ENCODE measurements at places on chromosomes 11 and 22.

- DNase-seq = no peak
Observed at GRCh38 chr22:46389081-46389480, 53.6 kb downstream of the TRMU start.

DNA sequence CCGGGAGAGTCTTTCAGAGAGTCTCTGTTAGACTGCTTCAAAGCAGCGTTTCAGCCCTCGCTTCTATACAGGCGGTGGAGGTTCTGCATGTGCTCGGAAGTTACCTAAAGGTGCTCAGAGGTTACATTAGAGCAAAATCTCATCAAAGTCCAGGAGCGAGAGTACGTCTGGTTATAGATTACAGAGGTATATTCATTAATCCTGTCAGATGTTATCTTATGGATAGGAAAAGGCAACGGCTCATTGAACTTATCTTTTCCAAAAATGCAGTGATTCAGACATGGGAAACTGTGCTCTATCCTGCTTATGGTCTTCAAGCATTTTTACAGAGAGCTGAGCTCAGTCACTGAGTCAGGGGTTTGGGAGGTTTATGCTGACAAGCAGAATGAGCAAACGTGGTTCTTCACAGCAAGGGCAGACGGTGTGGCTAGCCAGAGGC is 9.1 kb upstream of the ZBED5 start:
- no peak for DNase-seq

DNA sequence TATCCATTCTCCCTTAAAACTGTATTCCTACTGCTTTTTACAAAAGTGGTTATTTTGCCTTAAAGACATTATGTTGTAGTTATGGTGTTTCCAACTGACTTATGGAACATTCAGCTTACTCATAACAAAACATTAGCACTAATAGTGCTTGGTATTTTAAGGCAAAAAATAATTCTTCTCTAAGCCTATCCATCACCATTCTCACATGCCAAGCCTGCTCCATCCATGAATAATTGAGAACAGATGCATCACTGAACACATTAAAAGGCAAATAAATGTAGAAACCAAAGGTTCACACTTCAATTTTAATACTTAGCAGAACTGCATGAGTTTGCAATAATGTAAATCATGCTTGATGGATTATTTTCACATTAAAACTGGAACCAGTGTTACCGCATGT is 42.3 kb upstream of the DDI1 start:
- no peak for DNase-seq

DNA sequence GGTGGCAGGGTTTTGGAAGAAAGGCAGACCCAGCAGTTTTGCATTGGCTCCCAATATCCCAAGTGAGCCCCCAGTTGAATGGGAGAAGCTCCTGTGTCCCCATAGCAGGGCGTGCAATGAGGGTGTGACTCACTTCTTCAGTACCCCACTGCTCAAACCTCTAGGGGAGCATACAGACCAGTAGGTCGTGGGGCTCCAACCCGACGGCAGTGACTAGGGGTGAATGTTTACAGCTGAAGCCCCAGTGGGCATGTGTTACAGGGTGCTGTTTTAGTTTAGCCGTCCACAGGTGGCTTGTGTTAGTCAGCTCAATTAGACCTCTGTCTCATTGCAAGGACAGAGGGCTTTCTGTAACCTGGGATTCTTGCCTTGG is 564.5 kb upstream of the CNTN5 start:
- DNase-seq = no peak

- DNase-seq = peak; percentile 26
Observed at GRCh38 chr11:70111269-70112016, 33.3 kb downstream of the ANO1 start.

GRCh38 chr11:30917859-30918478 is 331.8 kb upstream of the MPPED2 start:
- DNase-seq = no peak

DNA sequence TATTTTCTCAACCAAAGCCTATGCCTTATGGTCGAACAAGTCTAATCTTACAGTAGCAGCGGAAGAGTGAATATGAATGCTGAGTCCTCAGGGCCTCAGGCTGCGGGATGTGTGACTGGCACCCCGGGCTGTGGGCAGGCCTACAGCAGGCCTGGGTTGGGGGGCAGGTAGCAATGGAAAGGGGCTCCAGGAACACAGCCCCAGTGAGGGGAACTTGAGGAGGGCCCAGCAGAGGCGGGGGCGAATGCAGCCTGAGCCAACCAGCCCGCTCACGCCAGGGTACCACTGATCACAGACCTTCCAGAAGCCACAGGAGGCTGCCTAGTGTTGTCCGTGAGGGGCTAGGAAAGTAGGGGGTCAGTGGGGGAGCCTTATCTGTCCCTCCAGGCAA is 11.3 kb upstream of the CD5 start:
- DNase-seq = no peak

DNA sequence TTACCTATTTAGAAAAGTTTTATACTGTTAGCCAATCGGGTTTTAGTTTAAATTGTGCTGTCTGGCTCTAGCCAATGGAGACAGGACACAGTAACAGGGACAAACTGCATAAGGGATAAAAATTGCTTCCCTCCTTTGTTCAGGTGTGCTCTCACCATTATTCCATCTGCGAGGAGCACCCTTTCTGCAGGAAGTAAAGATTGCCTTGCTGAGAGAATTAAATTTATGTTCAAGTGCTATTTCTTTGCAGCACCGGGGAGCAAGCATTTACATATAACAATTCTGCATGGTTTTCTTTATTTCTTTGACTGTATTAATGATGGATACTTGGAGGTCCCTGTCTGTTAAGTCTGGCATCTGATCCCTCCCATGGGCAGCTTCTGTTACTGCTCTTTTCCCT is 80.5 kb downstream of the BRD1 start:
- DNase-seq = no peak

GRCh38 chr11:65912845-65913244 is 6.0 kb downstream of the C11orf68 start:
- no peak for DNase-seq

DNA sequence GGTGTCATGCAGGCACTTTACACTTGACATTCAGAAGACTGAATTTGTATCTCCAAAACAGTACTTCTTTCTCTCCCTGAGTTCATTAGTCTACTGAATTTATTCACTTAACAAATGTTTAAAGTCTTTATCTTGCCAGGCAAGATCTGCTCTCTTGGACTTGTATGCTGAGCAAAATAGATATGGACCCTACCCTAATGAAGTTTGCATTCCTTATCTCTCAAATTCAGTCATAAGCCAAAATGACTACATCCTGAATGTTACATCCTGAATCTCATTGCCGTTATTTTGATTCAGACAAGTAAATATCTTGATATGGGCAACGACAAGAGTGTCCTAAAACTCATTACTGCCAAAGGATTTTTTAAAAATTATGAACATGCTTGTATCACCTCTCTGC is 29.7 kb downstream of the FAR1 start:
- DNase-seq = no peak

GRCh38 chr22:19805821-19806212 is 45.2 kb downstream of the TBX1 start:
- DNase-seq = no peak

Measured in SW 1271 (cell line).